Activated CD8-positive, alpha-beta T cell treated with anti-CD3 and anti-CD28 coated beads for 36 hours (primary cell): ENCODE measurements at places on chromosomes 5 and 9. TPM values are rescaled to one million over a fixed set of nuclear protein-coding genes. Genes with fewer than 3 reads are reported as not detected.

Gene GMCL2
- total RNA-seq, result not detected

Gene G3BP1
- total RNA-seq, result 247 TPM

Gene QRFP
- total RNA-seq, result not detected

Gene DMRT2
- total RNA-seq, result not detected

Gene IL4
- total RNA-seq, result 0.72 TPM

DNA sequence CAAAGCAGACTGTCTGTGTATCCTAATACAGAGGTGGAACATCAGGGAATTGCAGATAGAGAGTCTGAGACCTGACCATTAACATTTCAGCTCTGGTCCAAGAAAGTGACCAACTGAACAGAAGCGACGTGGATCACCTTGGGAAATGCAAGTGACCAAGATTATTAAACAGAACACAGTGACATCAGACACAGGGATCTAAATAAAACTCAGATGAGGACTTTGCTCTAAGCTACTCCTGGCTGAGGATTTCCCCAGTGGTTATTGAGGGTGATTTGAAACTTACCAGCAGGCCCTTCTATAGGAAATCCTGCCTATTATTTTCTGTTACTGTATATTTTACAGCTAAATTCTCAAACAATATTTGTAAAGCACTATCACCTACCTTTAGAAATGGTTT is 436.0 kb downstream of the TMEM38B start:
- H3K4me3 ChIP-seq, result no peak overlapping the region
- H3K4me1 ChIP-seq, result no peaks in the 10 kb centered on the region
- no peak overlapping the region for H3K27ac ChIP-seq
- H3K36me3 ChIP-seq, result no peaks in the 10 kb centered on the region

DNA sequence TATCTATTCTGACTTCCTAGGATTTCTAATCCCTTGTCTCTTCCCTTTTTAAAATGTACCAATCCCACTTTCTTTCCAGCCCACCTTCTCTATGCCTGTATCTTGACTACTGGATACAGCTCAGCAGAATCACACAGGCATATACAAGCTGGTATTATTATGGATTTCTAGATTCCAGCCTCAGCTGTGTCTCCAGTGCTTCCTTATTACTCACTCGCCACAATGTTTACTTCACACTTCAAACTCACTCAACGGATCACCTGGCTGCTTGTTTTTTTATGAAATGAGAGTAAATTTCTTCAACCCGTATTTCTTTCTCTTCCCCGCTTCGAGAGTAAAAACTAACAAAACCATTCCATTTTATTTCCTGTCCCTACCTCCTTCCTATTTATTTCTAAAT is 38.8 kb downstream of the CWC27 start:
- no peak for DNase-seq
- H3K4me1 ChIP-seq, result no peaks in the 10 kb centered on the region
- H3K27me3 ChIP-seq, result no peaks in the 10 kb centered on the region
- no peak overlapping the region for H3K4me3 ChIP-seq
- peaks cover 15% of the 10 kb centered on the region for H3K36me3 ChIP-seq

- DNase-seq, result peak; percentile 81
- H3K4me1 ChIP-seq, result peaks cover 53% of the 10 kb centered on the region
- no peaks in the 10 kb centered on the region for H3K27me3 ChIP-seq
- peak overlapping the region; percentile 81 for H3K27ac ChIP-seq
- H3K36me3 ChIP-seq, result peaks cover 82% of the 10 kb centered on the region
Measured at GRCh38 chr9:129944506-129945116, 98.4 kb downstream of the FNBP1 start.

- no peak for DNase-seq
- no peaks in the 10 kb centered on the region for H3K36me3 ChIP-seq
- H3K27ac ChIP-seq, result no peak overlapping the region
- no peaks in the 10 kb centered on the region for H3K4me1 ChIP-seq
- no peak overlapping the region for H3K4me3 ChIP-seq
Measured at GRCh38 chr9:138047469-138048040, 170.0 kb downstream of the CACNA1B start.

GRCh38 chr9:92402826-92403745 is 1.3 kb downstream of the OGN start:
- DNase-seq, result no peak
- no peak overlapping the region for H3K4me3 ChIP-seq

DNA sequence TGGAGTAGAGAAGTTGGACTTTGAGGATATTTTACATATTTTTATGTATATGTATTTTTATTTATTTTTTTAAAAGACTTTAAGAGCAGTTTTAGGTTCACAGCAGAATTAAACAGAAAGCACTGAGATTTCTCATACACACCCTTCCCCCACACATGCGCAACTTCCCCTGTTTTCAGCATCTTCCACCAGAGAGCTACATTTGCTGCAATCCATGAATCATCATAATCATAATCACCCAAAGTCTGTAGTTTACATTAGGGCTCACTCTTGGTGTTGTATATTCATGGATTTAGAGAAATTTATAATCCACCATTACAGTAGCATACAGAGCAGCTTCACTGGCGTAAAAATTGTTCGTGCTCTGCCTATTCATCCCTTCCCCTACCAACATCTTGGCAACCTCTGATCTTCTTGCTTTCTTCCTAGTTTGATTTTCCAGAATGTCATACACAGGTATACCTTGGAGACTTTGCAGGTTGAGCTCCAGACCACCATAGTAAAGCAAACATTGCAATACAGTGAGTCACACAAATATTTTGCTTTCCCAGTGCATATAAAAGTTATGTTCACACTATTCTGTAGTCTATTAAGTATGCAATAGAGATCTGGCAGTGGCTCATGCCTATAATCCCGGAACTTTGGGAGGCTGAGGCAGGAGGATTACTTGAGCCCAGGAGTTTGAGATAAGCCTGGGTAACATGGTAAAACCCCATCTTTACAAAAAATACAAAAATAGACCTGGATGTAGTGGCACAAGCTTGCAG is 9.6 kb upstream of the CCDC171 start:
- H3K4me3 ChIP-seq, result no peak overlapping the region
- no peak for DNase-seq
- no peaks in the 10 kb centered on the region for H3K4me1 ChIP-seq
- H3K27ac ChIP-seq, result no peak overlapping the region

GRCh38 chr5:125198270-125198974 is 452.0 kb upstream of the ZNF608 start:
- no peaks in the 10 kb centered on the region for H3K36me3 ChIP-seq
- peaks cover 2% of the 10 kb centered on the region for H3K4me1 ChIP-seq
- DNase-seq, result no peak
- no peak overlapping the region for H3K27ac ChIP-seq
- no peak overlapping the region for H3K4me3 ChIP-seq
